Right renal cortex interstitium (tissue), 3 donors: ENCODE measurements at places on chromosomes 7 and 10.

GRCh38 chr7:112898432-112899290 lies 108.5 kb upstream of the TMEM168 start:
- peak; percentile 2 for DNase-seq

- DNase-seq: no peak
These were observed 22.0 kb downstream of the ITGB8 start for GRCh38 chr7:20352573-20353306.

GRCh38 chr7:139750459-139751095 lies 27.2 kb downstream of the HIPK2 start:
- DNase-seq: no peak

DNA sequence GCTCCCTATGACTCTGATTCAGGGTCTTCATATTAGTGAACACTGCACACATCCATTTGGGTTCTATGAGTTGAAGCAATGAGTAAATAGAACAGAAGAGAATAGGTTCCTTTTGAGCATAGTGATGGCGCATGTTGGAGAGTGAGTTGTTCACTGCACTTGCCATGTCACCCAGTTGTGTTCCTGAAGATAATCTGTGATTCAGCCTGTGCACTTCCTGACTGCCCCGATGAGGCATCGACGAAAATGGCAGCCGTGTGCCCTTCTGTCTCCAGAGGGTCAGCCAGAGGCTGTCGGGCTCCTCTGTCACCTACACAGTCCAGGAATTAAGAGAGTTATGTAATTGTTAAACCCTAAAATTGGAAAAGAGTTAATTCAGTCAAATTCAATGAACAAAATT lies 94.7 kb downstream of the GALNT11 start:
- no peak for DNase-seq
